Chondrocyte (in vitro differentiated cells): ENCODE measurements at places on chromosomes 16 and 17. TPM values are rescaled to one million over a fixed set of nuclear protein-coding genes. Genes with fewer than 3 reads are reported as not detected.
A peak's percentile ranks its signal among the peaks of the same experiment; 100 is the strongest.

VASN gene
- total RNA-seq = 79.7 to 82.0 TPM (median 81.8 TPM) in 3 replicates

ZP2 gene
- total RNA-seq = not detected in 3 replicates

CDK5R1 gene
- total RNA-seq = 1.8 to 2.3 TPM (median 2.1 TPM) in 3 replicates

- DNase-seq = no peak
Measured at GRCh38 chr16:75727221-75727620, 931 bp upstream of the CPHXL start.

- peak; percentile 78 for DNase-seq
Measured at GRCh38 chr16:4700380-4700996, 7.1 kb downstream of the NUDT16L1 start.

GRCh38 chr16:1188432-1189189, 35.7 kb downstream of the CACNA1H start:
- no peak for DNase-seq

GRCh38 chr17:28528327-28529012, 22.3 kb downstream of the FOXN1 start:
- DNase-seq = no peak

DNA sequence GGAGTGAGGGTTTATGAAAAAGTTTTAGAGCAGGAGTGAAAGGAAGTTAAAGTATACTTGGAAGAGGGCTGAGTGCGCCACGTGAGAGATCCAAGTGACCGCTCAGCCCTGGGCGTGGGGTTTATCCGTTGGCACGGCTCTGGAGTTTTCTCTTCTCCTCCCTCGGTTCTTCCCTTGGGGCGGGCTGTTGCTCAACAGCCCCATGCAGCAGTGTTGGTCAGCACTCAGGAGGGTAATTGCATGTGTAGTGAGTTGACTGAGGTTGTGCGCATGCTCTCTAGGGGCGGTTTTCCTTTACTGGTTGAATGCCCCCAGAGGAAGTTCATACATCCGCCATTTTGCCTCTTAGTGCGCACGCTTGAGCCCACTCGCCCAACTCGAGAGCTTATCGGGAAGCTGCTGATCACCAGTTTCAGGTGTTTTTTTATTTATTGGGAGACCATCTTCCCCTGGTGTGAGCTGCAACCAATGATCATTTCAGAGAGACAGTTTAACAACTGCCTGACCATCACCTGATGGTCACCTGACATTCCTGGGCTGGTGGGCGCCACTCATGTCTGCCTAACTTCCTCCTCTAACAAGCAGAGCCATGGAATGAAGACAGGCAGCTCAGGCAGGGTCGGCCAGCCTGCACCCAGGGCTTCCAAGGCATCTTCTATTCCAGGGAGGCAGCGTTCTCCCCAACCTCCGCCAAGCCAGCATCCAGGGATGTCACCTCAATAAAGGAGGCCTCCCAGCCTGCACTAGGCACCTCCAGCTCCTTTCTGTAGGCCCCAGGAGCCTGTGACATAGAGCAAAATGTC, 41.3 kb upstream of the DNAH17 start:
- DNase-seq = peak; percentile 52

- no peak for DNase-seq
Measured at GRCh38 chr17:60098578-60098977, 19.9 kb upstream of the HEATR6 start.

DNA sequence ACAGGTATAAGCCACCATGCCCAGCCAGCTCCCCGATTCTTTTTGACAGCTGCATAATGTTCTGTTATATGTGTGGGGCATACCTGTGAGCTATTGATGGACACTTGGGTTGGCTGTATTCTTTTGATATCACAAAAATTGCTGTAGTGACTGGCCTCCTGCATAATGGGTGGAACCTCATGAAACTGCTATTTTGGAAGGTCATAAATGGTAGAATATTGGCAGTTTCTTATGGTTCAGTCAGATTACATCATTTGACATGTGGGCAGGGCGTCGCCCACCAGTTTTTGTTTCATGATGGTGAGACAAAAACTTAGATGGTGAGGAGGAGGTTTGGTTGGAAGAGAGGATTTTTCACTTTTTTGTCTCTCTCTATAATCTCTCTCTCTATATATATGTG, 26.7 kb upstream of the POLR3E start:
- no peak for DNase-seq

- no peak for DNase-seq
Measured at GRCh38 chr17:6084311-6085161, 14.4 kb downstream of the WSCD1 start.

DNA sequence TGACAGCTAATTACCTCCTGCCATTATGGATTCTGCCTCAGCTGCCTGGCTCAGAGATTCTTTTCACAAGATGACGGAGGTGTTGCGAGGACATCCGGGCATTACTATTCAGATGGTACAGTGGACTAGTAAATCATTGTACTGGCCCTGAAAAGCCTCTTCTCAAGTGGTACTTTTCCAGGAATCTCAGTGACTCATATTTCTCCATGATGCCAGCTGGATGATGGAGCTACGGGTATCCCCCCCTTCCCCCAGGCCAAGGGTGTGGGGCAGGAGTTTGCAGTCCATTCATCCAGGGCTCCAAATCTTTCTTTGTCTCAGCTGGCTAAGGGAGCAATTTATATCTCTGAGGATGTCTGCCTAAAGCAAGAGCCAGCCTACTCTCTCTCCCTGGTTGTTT, 107.7 kb upstream of the GPR139 start:
- DNase-seq = no peak

GRCh38 chr17:40932608-40933007, 4.8 kb downstream of the KRT23 start:
- DNase-seq = no peak

- DNase-seq = no peak
Measured at GRCh38 chr17:81715107-81715871, 3.2 kb downstream of the SLC25A10 start.

DNA sequence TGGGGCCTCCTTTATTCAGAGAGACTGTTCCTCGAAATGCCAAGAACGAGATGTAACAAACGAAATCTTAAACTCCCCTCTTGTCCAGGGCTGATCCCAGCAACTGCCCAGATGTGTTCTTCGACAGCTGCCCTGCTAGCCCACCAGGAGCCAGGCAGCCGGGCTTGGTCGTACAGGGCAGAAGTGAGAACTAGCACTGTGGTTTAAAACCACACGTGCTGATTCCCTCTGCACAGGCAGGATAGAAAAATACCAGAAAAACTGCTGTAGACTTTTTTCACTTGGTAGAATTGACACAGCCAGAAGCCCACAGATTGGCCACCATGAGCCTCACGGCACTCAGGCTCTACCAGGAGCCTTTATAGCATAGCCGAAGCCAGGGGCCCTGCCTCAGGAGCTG, 33.1 kb downstream of the PLD6 start:
- DNase-seq = no peak

GRCh38 chr17:3603119-3603869, 5.9 kb downstream of the TRPV1 start:
- DNase-seq = no peak

GRCh38 chr16:3573146-3573815, 3.9 kb downstream of the NLRC3 start:
- DNase-seq = no peak

DNA sequence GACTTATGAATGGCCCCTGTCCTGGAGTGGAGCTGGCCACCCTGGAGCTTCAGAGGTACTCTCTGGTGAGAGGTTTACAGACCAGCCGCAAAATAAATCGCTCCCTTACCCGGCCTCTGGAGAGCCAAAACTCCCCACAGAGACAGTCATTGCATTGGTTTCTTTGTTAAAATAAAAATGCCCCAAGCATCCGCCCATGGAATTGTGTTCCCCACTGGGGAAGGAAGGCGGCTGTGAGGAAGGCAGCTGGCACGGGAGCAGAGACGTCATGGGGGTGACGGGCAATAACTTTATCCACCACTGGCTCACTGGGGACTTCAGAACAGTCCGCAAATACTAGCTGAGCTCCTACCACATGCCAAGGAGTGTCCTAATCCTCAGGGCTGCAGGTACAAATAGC, 266.2 kb upstream of the FOXF1 start:
- no peak for DNase-seq
